GM12878 (cell line): ENCODE measurements at places on chromosomes 3 and 15.

DNA sequence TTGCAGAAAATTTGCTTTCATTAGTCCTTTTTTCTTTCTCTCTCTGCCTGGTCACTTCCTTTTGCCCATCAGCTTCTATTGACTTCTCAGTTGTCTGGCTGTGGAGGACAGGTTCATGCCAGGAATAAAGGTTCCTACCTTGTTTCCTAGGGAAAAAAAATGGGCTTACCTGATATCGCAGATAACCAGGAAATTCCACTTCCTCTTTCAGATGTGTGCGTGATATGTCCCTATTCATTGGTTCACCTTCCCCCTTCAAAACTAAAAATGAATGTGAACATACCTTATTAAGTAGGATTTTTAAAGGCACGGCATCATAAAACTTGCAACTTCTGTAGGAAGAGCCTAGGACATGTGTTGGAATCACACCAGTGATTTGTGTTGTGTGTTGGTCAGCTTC lies 120.0 kb upstream of the FGF7 start:
- H3K4me1 ChIP-seq, result 0 out of 2 replicates have a peak, but pooled peaks cover 3% of the 10 kb centered on the region
- H3K36me3 ChIP-seq, result peaks cover 2% of the 10 kb centered on the region; the same call in 1 of the 2 replicates
- H3K27me3 ChIP-seq, result no peaks in the 10 kb centered on the region
- peak overlapping the region; percentile 42; the same call in 1 of the 2 replicates for H3K27ac ChIP-seq

GRCh38 chr15:35288580-35288979 lies 203.5 kb upstream of the NANOGP8 start:
- DNase-seq, result no peak
- no peak overlapping the region for H3K27ac ChIP-seq
- H3K36me3 ChIP-seq, result no peaks in the 10 kb centered on the region
- no peaks in the 10 kb centered on the region for H3K4me1 ChIP-seq
- no peak overlapping the region for H3K4me3 ChIP-seq

- no peak for DNase-seq
- no peaks in the 10 kb centered on the region for H3K36me3 ChIP-seq
- H3K27me3 ChIP-seq, result peaks cover 7% of the 10 kb centered on the region
- no peaks in the 10 kb centered on the region for H3K4me1 ChIP-seq
- no peak within 1 kb of the TSS for H3K27ac ChIP-seq
- H3K4me3 ChIP-seq, result peak within 1 kb of the TSS; percentile 70
Observed at GRCh38 chr3:19147905-19148767, at the start of gene KCNH8. Gene KCNH8 (plus strand): TSS chr3:19148510. CDS start chr3:19148720, 210 bp downstream.

DNA sequence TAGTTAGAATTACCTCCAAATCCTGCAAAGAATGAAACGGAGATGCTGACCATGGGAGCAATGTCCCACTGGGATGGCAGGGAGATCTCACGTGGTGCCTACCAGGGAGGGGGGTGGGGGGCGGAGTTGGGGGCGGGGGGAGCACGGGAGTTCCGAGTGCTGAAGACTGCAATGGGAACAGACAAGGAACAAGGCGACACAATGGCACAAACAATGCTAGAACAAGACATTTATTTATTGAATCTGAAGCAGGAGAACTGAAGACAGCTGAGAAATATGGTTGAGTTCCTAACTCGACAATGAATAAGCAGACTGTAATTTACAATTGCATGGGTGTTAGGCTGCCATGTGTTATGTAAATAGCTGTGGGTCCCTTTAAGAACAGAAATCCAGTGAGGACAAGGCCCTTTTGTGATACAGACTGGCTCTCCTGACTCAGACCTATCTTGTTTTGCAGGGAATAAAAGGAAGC lies 91.2 kb downstream of the AQP9 start:
- no peak overlapping the region for H3K4me3 ChIP-seq
- no peak overlapping the region for H3K27ac ChIP-seq
- H3K36me3 ChIP-seq, result no peaks in the 10 kb centered on the region
- no peaks in the 10 kb centered on the region for H3K4me1 ChIP-seq
- DNase-seq, result no peak

DNA sequence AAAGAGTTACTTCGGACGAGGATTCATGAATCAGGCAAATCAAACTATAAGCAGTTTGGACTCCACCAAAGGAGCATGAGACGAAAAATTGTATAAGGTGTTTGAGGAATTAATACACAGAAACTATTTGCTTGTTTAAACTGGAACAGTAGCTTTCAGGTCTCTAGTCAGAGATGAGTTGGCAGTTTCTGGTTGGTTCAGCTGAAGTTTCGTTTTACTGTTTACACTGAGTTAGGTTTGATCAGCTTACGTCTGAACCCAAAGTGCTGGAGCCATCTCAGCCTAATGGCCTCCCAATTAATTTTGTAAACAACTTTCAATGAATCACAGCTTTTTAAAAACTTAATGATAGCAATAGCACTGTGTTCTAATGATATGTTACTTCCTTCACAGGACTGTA lies 703.7 kb downstream of the NLGN1 start:
- peak; percentile 15 for DNase-seq
- H3K4me1 ChIP-seq, result no peaks in the 10 kb centered on the region
- no peak overlapping the region for H3K4me3 ChIP-seq
- H3K27ac ChIP-seq, result no peak overlapping the region
- no peaks in the 10 kb centered on the region for H3K36me3 ChIP-seq

DNA sequence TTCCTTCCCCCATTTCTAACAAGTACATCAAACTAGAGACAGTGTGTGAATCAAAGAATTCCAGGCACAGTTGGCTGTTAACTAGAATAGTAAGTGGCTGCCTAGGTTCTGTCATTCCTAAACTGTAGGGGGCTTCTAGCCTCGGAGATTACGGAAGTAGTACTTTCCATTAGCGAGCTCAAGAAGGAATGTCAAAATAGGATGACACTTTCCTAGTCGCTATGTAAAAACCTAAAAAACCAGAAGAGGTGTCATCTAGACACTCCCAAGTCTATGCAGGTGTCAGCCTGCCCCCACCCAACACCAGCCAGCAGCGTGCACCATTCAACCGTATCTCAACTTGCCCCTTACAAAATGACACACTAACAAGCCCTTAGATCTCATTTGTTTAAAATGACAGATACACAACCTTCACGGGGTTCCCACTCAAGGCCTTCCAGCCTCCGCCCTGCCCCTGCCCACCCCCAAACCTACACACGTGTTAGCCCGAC lies 874 bp downstream of the INO80 start:
- no peaks in the 10 kb centered on the region for H3K4me1 ChIP-seq
- no peaks in the 10 kb centered on the region for H3K27me3 ChIP-seq
- H3K36me3 ChIP-seq, result peaks cover 10% of the 10 kb centered on the region
- peak; percentile 25 for DNase-seq
- H3K4me3 ChIP-seq, result peak overlapping the region; percentile 79

DNA sequence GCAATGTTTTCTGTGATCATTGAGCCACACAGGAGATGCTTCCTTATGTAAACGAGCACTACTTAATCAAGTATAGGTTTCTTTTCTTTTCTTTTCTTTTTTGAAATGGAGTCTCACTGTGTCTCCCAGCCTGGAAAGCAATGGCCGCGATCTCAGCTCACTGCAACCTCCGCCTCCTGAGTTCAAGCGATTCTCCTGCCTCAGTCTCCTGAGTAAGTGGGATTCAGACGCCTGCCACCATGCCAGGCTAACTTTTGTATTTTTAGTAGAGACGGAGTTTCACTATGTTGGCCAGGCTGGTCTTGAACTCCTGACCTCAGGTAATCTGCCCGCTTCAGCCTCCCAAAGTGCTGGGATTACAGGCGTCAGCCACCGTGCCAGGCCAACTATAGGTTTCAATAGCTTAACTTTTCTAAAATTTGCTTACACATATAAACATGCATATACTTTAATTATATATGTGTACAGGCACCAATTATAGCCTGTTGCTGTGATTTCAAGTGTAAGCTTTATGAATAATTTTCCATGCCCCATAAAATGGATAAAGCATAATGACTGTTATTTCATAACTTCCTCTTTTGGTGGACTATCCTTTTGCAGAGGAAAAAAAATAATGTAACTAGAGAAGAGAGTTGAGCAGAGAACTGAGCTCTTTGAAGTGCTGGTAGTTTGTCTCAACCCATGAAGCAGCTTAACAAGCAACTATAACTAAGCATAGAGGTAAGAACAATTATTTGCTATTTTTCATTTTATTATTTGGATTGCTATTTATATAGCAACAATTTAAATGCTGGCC lies 24.8 kb upstream of the MBNL1 start:
- H3K27me3 ChIP-seq, result no peaks in the 10 kb centered on the region
- H3K27ac ChIP-seq, result peak overlapping the region; percentile 91
- peaks cover 27% of the 10 kb centered on the region for H3K4me1 ChIP-seq
- no peaks in the 10 kb centered on the region for H3K36me3 ChIP-seq
- no peak for DNase-seq

DNA sequence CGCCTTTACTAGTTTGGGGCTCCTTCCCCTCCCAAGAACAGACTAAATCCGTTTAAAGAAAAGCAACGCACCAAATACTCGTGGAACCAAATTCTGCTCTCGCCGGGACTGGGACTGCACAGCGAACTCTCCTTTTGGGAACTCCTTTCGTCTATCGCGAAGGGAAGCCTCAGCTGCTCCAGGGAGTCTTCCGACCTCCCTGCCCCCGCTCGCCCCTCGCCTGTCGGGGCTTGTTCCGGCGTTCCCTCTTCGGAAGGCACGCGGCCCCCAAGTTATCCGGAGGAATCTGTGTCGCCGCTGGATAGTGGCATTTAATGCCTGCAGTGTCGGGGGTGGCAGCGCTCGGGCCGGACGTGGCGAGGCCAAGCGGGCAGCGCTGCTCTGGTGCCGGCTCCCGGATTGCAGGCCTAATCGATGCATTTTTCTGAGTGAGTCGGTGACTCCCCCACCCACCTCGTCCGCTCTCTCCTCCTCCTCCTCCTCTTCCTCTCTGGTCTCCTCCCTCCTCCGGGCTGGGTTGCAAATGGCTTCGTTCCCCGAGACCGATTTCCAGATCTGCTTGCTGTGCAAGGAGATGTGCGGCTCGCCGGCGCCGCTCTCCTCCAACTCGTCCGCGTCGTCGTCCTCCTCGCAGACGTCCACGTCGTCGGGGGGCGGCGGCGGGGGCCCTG lies at the start of gene TRIM71:
Gene TRIM71 (plus strand): TSS at position 440 of the 671 bp plus-strand sequence. CDS start 84 bp downstream, at position 524.
- peak within 1 kb of the TSS; percentile 32 for H3K4me3 ChIP-seq
- no peaks in the 10 kb centered on the region for H3K4me1 ChIP-seq
- DNase-seq, result no peak
- no peaks in the 10 kb centered on the region for H3K36me3 ChIP-seq
- no peak within 1 kb of the TSS for H3K27ac ChIP-seq

DNA sequence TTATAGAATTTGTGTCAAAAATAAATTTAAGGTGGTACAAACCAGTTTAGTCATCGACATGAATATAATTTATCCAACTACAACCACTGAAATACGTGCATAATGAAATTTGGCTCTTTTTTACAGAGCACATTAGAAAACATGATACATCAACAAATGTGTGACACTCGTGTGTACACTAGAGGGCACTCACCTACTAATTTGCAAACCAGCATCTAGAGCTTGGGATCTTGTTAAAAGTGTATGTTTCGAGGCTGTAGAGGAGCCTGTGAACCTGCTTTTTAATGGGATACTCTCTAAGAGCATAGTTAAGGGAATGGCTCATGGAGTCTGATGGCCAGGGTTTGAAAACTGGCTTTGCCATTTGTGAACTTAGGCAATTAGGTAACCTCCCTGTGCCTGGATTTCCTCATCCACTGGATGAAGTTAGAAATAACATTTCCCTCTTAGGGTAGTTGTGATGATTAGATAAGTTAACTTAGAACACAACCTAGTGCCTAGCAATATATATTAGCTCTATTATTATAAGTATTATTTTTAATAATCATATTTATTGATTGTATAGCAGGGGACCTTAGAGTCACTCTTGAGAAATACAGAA lies 8.8 kb upstream of the CPOX start:
- no peaks in the 10 kb centered on the region for H3K27me3 ChIP-seq
- no peaks in the 10 kb centered on the region for H3K36me3 ChIP-seq
- peaks cover 12% of the 10 kb centered on the region for H3K4me1 ChIP-seq
- H3K4me3 ChIP-seq, result no peak overlapping the region
- no peak overlapping the region for H3K27ac ChIP-seq

- DNase-seq, result no peak
- H3K27ac ChIP-seq, result no peak overlapping the region
- no peak overlapping the region for H3K4me3 ChIP-seq
- no peaks in the 10 kb centered on the region for H3K27me3 ChIP-seq
- H3K4me1 ChIP-seq, result no peaks in the 10 kb centered on the region
Observed at GRCh38 chr3:2303566-2303965, 204.9 kb downstream of the CNTN4 start.

DNA sequence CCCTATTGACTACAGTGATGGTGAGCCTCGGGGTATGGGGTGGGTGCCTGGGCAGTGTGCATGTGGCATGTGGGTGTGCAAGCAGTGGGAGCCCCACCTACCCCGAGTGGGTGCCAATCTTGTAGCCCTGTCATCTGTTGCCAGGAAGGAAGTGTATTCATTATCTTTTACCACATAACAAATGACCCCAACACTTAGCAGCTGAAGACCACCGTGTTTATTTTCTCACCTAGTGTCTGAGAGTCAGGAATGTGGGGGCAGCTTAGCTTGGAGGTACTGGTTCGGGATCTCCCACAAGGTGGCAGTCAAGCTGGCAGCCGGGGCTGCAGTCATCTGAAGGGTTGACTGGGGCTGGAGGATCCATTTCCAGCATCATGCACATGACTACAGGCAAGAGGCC lies 21.7 kb downstream of the XYLB start:
- no peaks in the 10 kb centered on the region for H3K27me3 ChIP-seq
- no peaks in the 10 kb centered on the region for H3K4me1 ChIP-seq
- no peaks in the 10 kb centered on the region; the same call in 1 of the 2 replicates for H3K36me3 ChIP-seq
- H3K27ac ChIP-seq, result no peak overlapping the region
- no peak for DNase-seq

DNA sequence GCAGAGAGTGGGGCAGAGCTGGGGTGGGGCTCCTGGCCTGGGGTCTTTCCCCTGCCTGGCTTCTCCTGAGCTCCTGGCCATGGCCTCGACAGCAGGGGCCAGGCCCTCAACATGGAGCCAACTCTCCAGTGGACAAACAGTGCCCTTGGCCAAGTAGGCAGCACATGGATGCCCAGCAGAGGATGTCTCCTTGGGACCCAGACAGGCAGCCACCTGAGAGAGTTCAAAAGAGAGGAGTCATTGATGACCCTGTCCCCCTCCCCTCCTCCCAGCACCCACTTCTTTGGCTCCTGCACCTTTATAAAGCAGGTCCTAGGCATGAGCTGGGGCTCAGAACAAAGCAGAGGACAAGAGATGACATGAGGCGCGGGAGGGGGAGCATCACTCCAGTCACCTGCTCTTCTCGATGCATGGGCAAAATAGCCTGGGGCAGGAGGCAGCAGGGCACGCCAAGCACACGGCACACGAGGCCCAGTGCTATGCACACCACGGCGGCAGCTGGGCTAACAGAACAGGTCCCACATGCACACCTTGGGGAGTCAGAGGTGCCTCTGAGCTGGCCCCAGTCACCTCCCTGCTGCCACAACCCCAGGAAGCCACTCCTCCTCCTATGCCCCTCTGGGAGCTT lies 27.4 kb downstream of the SHISA5 start:
- no peak for DNase-seq
- H3K36me3 ChIP-seq, result no peaks in the 10 kb centered on the region
- H3K4me3 ChIP-seq, result no peak overlapping the region
- peaks cover 21% of the 10 kb centered on the region for H3K4me1 ChIP-seq
- H3K27ac ChIP-seq, result no peak overlapping the region

GRCh38 chr3:55364421-55364820 lies 122.7 kb downstream of the WNT5A start:
- H3K27me3 ChIP-seq, result no peaks in the 10 kb centered on the region; the same call in 1 of the 2 replicates
- H3K36me3 ChIP-seq, result no peaks in the 10 kb centered on the region
- no peak overlapping the region for H3K27ac ChIP-seq
- H3K4me3 ChIP-seq, result no peak overlapping the region
- no peaks in the 10 kb centered on the region for H3K4me1 ChIP-seq

GRCh38 chr3:113575206-113575605 lies 42.9 kb downstream of the SIDT1 start:
- no peaks in the 10 kb centered on the region for H3K36me3 ChIP-seq
- DNase-seq, result no peak
- H3K4me1 ChIP-seq, result no peaks in the 10 kb centered on the region
- H3K27me3 ChIP-seq, result no peaks in the 10 kb centered on the region

- H3K36me3 ChIP-seq, result peaks cover 5% of the 10 kb centered on the region; the same call in 1 of the 2 replicates
- peak overlapping the region; percentile 42 for H3K4me3 ChIP-seq
- peaks cover 20% of the 10 kb centered on the region for H3K4me1 ChIP-seq
- no peak for DNase-seq
Observed at GRCh38 chr3:11581237-11582190, 62.2 kb downstream of the VGLL4 start.
